ENCODE measurements at places on chromosomes 11 and 22.

- DNase-seq = no peak
Observed at GRCh38 chr11:109371444-109372176, 50.4 kb upstream of the C11orf87 start.

DNA sequence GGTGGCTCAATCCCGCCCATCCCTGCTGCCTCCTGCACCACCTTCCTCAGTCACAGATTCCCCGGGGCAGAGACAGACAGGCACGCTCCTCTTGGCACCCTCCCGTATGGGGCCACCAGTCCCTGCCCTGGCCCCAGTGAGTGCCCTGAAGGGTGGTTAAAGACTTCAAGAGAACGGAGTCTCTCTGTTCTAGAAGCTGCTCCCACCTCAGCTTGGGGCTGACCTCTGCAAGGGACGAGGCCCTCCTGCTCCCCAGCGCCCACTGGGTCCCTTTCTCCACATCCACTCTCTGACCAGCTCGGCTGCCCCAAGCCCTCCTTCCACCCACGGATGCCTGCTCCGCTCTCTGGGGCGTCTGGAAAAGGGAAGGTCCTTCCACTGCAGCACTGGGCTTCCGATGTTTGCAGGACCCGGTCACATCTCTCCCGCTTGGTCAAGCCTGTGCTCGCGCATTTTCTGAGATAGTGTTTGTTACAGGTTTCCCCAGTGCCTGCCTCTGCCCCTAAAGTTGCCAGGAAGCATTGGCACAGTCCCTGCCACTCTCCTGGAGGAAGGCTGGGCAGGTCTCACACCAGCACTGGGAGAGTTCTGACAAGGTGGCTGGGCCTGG lies 1487.9 kb downstream of the TBC1D22A start:
- DNase-seq = no peak

GRCh38 chr11:72544589-72544988 lies 110.3 kb upstream of the CLPB start:
- no peak for DNase-seq

DNA sequence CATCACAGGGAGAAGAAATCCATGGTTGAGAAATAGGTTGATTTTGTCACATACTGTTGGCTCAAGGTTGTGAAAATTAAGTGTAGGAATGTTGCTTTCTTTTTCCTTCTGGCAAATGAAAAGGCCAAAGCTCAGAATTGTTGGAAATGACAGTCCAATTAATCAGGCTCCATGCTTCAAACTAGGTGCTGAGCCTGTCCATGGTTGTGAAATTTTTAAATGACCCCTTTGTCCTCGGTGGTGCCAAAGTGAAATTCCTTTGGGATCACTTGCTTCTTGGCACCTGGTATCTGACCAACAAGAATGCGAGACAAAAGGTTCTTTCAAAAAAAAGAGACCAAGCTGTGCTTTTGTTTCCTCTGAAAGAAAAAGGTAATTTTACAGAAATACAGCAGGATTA lies 451.9 kb downstream of the ETS1 start:
- no peak for DNase-seq

DNA sequence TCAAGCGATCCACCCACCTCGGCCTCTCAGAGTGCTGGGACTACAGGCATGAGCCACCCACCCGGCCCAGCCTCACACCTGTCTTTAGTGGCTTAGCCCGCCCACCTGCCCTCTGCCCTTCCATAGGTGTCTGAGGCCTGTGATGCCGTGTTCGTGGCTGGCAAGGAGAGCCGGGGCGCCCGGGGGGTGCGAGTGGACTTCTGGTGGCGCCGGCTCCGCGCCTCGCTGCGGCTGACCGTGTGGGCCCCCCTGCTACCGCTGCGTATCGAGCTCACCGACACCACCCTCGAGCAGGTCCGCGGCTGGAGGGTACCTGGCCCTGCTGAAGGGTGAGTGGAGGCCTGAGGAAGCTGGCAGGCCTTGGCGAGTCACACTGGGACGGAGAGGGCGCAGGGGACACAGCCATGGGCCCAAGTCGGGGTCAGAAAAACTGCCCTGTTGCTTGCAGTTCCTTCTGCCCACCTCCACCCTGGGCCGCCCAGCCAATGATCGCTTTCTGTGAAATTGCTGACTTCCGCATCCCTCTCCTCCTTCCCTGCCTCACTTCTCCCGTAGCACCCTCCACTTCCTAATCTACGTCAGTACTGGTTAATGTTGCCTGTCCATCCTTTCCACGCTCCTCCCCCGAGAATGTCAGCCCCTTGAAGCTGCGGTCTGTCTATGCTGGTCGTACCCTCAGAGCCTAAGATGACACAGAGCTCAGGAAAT lies 9.3 kb downstream of the TMEM132A start:
- DNase-seq = no peak
